Tibial nerve (tissue), 4 donors: ENCODE measurements at places on chromosomes 7 and 10. TPM values are rescaled to one million over a fixed set of nuclear protein-coding genes. Genes with fewer than 3 reads are reported as not detected.
A peak's percentile ranks its signal among the peaks of the same experiment; 100 is the strongest.

Gene PRRT4
- total RNA-seq = 6.6 TPM

Gene AGR2
- not detected for total RNA-seq

- H3K4me3 ChIP-seq = peak overlapping the region; percentile 94
- H3K27ac ChIP-seq = peak overlapping the region; percentile 96
- DNase-seq = peak; percentile 96
- H3K4me1 ChIP-seq = peaks cover 24% of the 10 kb centered on the region
Observed at GRCh38 chr10:50621968-50622705, 1.6 kb downstream of the SGMS1 start.

- no peak for DNase-seq
- peaks cover 7% of the 10 kb centered on the region for H3K4me1 ChIP-seq
- no peaks in the 10 kb centered on the region for H3K36me3 ChIP-seq
- H3K4me3 ChIP-seq = no peak overlapping the region
- H3K27me3 ChIP-seq = peaks cover 10% of the 10 kb centered on the region
Observed at GRCh38 chr10:100735337-100736143, 9.8 kb upstream of the PAX2 start.

Gene CPED1
- total RNA-seq = 15.9 TPM

Gene SPDYE2
- total RNA-seq = not detected

DNA sequence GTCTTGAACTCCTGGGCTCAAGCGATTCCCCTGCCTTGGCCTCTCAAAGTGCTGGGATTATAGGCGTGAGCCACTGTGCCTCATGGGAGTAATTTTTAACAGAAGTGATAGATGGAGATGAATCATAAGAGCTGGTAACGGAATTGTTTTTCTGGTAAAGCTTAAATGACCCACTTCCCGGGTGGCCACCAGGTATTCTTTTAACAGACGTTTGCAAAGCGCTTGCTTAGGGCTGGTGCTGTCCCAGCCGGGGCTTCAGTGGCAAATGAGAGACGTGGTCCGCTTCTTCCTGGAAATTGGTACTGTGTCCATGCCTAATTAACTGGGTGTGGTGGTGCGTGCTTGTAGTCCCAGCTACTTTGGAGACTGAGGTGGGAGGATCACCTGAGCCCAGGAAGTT lies 23.5 kb downstream of the CAMK1D start:
- H3K36me3 ChIP-seq = no peaks in the 10 kb centered on the region
- no peak overlapping the region for H3K4me3 ChIP-seq
- no peak for DNase-seq

Gene PRR15
- 4.8 TPM for total RNA-seq

- no peaks in the 10 kb centered on the region for H3K36me3 ChIP-seq
- no peaks in the 10 kb centered on the region for H3K4me1 ChIP-seq
- H3K4me3 ChIP-seq = no peak overlapping the region
- H3K27ac ChIP-seq = no peak overlapping the region
- H3K27me3 ChIP-seq = no peaks in the 10 kb centered on the region
Observed at GRCh38 chr10:94016727-94017714, 23.3 kb downstream of the PLCE1 start.

Gene LRRN3
- 3.3 TPM for total RNA-seq

Gene CREM
- total RNA-seq = 41.7 TPM

Gene FANK1
- total RNA-seq = 4.2 TPM

GRCh38 chr10:51894771-51895578 lies 195.6 kb upstream of the CSTF2T start:
- no peaks in the 10 kb centered on the region for H3K36me3 ChIP-seq
- peaks cover 27% of the 10 kb centered on the region for H3K4me1 ChIP-seq
- H3K4me3 ChIP-seq = no peak overlapping the region
- DNase-seq = peak; percentile 74
- no peaks in the 10 kb centered on the region for H3K27me3 ChIP-seq
- peak overlapping the region; percentile 70 for H3K27ac ChIP-seq

GRCh38 chr10:117320050-117320665 lies 55.1 kb downstream of the PDZD8 start:
- DNase-seq = no peak
- no peak overlapping the region for H3K27ac ChIP-seq
- H3K4me1 ChIP-seq = peaks cover 9% of the 10 kb centered on the region
- no peak overlapping the region for H3K4me3 ChIP-seq
- no peaks in the 10 kb centered on the region for H3K27me3 ChIP-seq
- peaks cover 7% of the 10 kb centered on the region for H3K36me3 ChIP-seq

- no peaks in the 10 kb centered on the region for H3K36me3 ChIP-seq
Observed at GRCh38 chr7:35752742-35753141, 48.1 kb upstream of the SEPTIN7 start.

- peaks cover 12% of the 10 kb centered on the region for H3K4me1 ChIP-seq
- no peak overlapping the region for H3K27ac ChIP-seq
- no peaks in the 10 kb centered on the region for H3K36me3 ChIP-seq
- no peak overlapping the region for H3K4me3 ChIP-seq
- no peak for DNase-seq
Observed at GRCh38 chr7:20529260-20529659, 86.2 kb upstream of the ABCB5 start.
